Stimulated activated CD8-positive, alpha-beta memory T cell treated with anti-CD3 and anti-CD28 coated beads, Interleukin-7, amount 100 ng/mL, for 48 hours (primary cell): ENCODE measurements at places on chromosomes 4 and X.

GRCh38 chr4:143858456-143858855, 46.9 kb downstream of the GYPE start:
- no peak for DNase-seq

DNA sequence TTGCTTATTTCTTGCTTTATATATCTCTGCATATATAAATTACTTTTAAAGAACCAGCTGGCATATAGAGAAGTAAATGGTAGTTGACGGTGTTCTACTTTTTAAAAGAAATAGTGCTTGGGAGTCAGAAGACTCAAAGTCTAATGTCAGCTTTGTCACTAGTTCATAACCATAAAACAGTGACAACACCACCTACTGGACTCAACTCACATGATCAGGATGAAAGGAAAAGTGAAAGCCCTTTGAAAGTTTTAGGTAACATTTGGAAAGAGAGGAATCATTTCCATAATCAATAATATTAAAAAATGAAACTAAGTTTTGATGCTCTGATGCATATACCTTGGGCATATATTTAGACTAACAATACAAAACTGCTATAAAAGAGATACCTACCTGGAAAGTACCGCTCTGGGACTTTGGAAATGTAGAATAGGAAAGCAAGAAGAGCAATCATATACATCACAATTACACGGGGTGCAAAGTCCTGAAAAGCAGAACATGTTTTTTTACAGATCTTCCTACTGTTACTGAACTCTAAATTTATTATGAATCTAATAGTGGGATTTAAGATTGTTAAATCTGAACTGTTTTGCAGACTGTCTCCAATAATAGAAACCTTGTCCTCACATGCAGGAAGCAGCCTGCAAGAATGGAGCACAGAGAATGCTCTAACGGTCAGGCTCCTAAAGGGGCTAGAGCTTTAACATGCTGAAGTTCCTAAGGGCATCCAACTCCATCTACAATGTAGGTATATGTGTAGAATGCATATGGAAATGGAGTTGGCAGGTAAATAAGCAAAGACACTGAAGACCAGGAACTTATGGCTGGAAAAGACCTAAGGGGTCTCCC, 15.6 kb downstream of the PAQR3 start:
- no peak for DNase-seq

- no peak for DNase-seq
Measured at GRCh38 chrX:131217989-131218388, 71.1 kb downstream of the IGSF1 start.

DNA sequence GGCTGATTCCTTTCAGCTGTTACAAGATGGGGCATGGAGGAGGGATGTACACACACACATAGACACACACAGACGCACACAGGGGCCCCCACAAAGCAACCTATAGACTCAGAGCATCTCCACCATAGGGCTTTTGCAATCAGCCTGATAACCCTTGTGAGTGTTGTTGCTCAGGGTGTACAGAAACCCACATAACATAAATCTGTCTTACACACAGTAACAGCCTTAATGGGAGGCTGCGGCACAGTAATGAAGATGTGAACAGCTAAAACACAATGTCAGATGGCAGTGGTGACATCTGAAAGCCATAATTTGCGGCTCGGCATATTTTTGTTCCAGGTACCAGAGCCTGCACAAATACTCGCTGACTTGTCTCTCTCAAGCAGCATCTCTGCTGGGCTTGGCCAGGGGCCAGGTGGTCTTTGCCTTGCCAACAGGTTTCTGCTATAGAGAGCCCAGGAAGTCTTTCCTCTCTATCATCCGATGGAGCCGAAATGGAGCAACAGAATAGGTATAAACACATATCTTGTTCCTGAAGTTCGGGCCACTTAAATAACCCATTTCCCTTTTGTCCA, 357.2 kb upstream of the GATB start:
- DNase-seq = no peak

DNA sequence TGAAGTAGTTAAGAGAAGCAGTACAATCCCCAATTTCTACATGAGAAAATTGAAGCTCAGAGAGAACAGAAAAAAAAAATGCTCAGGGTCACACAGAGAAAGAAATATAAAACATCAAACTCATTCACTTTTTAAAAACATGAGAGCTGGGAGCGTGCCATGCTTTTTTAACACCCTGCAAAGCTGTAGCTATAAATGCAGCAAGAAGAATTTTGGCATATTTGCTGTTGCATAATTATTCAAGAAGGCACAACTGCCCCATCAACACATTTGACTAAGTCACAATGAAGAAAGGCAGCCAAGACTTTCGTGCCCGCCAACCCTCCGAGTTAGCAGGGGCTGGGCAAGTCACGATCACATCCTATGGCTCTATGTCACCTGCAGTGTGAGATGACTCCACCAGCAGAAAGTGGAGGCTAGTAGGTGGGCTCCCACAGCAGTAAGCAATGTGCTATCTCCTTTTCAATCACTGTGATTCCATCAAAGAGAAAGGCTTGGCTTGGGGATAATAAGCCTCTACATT, 214.8 kb downstream of the DHX15 start:
- no peak for DNase-seq

- no peak for DNase-seq
Measured at GRCh38 chr4:88702782-88703181, 5.2 kb upstream of the NAP1L5 start.

GRCh38 chr4:146235654-146236177, 21.4 kb downstream of the REELD1 start:
- DNase-seq = no peak

DNA sequence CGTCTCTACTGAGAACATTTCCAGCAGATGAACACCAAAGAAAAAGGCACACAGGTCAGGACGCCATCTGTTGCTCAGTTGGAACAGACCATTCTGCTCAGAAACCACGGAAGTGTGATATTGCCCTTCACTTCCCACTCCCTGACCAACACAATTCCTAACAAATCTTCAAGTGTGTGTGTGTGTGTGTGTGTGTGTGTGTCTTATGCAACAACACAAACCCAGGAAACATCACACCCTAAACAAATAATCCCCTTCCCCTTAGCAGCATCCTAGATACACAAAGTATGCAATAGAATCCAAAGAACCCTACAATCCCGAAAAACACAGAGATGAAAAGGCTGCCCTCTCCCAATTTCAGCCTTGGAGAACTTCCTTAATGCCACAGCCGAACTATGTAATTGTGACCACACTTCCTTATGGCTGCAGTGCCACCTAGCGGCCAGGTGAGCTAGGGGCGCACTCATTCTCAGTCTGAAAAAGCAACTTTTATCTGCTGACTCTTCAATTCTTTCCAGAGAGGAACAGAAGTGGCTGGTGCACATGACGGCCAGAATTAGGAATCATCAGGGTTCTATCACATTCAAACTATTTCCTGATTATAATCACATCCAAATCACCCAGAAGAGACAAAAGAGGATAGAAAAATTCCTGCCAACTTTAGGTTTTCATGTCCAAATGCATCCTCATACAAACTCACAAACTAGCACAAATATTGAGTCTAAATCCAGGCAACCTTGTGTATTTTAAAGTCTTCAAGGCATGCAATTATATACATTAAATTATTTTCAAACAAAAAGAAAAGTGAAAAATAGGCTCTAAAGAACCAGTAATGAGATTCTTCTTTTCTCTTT, 164.9 kb downstream of the DHX15 start:
- DNase-seq = peak; percentile 7

GRCh38 chr4:37138789-37139188, 105.8 kb upstream of the NWD2 start:
- DNase-seq = no peak

- DNase-seq = no peak
Measured at GRCh38 chr4:108210989-108211835, 42.5 kb upstream of the LEF1 start.

- DNase-seq = no peak
Measured at GRCh38 chr4:39227906-39228305, 45.6 kb downstream of the WDR19 start.

DNA sequence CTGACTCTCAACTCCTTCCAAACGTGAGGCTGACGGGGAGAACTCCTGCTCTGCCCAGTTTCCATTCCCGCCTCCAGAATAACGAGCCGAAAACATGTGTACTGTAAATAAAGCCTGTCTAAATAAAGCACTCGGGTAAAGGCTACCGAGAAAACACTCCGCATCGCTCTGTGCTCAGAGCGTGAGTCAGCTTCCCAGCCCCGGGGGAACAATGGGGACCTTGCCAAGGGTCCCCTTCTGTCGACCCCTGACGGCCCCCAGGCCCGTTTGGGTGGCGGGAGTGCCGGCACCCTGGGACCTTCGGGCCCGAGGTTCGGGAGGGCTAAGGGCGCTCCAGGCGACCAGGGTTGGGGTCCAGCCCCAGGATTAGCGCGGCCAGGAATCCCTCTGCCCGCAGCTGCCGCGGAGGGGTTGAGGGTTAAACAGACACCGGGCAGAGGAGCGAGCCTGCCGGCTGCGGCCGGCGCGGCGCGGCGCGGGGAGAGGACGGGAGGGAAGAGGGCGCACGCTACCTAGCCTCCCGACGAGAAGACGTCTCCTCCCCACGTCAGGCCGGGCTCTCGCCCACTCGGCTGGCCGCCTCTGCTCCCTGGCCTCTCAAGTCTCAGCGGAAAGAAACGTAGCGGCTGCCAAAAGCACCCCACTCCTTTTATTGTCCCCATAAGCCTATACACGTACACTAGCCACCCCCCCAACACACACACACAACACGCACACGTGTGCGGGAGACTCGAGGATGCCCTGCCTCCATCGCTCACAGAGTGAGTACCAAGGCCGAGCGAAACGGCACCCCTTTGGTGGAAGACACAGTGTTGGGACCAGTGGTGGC, 85.5 kb downstream of the BCOR start:
- no peak for DNase-seq

- DNase-seq = no peak
Measured at GRCh38 chrX:95055991-95056390, 1382.0 kb downstream of the FAM133A start.

GRCh38 chrX:110877326-110877725, 81.7 kb upstream of the CHRDL1 start:
- no peak for DNase-seq

GRCh38 chrX:41116948-41117347, 31.7 kb downstream of the USP9X start:
- no peak for DNase-seq

DNA sequence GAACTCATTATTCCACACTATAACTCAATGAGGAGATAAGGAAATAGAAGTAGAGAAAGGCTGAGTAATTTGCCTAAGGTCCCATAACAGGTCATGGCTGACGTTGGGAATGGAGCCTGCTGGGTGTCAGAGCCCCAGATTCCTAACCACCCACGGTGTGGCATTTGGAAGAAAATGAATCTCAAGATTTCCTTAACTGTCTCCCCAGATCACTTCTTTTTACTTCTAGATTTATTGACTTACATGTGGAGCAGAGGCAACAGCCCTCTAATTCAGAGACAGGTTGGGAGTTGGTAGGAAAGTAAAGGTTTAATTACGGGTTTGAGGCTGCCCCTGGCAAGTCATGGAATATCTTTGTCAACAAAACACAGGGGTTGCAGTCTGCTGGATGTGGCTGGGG, 134.0 kb downstream of the ARHGAP10 start:
- DNase-seq = no peak

DNA sequence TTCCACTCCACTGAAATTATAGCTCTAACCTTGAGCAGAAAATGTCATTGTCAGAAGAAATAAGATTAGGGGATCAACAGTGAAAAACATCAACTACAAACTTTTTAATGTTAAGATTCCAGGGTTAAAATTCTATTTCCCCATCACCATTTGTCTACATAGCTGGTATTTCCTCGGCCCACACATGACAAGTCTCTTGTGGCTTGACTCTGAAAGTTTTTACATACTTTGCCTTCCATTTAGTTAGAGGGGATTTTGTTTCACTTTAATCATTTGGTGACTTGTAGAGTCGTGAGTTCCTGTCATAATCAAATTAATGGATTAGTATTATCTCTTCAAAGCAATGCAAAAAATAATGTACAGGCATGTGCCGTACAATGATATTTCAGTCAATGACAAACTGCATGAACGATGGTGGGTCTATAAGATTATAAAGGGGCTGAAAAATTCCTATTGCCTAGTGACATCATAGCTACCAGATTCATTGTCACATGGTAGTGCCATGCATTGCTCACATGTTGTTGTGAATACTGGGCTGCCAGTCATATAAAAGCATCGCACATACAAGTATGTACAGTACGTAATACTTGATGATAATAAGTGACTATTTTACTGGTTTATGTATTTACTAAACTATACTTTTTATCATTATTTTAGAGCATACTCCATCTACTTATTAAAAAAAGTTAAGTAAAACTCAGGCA, 72.0 kb downstream of the ING2 start:
- no peak for DNase-seq

- no peak for DNase-seq
Measured at GRCh38 chr4:1474126-1475090, 68.2 kb upstream of the NKX1-1 start.

DNA sequence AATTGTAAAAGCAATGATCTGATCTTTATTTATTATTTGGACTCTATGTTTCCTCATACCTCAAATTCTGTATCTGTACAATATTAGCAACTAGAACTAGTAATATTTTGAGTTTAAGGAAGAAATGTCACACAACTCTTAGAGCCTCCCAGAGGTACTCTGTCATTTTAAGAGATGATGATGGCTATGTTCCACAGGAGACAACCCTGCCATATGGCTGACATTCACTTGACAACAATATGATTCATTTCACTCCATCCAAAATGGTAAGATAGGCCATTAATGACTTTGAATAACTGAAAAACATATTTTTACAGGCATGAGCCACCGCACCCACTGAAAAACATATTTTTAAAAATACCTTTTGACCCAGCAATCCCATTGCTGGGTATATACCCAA, 190.3 kb downstream of the MAML3 start:
- DNase-seq = no peak

- DNase-seq = no peak
Measured at GRCh38 chrX:40144576-40144975, 46.8 kb upstream of the BCOR start.

- DNase-seq = no peak
Measured at GRCh38 chr4:42633605-42634388, 23.1 kb downstream of the ATP8A1 start.

DNA sequence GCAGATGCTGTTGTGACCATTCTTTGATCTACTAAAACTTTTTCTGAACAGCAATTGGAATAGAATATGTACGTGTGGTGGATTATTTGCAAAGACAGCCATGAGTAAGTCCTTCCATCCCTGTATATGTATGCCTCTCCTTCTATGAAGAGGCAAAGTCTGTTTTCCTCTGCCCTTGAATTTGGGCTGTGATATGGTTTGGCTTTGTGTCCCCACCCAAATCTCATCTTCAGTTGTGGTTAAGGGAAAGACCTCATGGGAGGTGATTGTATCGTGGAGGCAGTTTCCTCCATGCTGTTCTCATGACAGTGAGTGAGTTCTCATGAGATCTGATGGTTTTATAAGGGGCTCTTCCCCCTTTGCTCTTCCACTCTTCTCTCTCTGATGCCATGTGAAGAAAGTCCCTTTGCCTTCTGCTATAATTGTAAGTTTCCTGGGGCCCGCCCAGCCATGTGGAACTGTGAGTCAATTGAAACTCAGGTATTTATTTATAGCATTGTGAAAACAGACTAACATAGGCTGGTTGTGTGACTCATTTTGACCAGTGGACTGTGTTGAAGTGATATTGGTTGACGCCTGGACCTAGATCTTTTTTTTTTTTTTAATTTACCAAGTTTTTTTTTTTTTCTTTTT, 108.3 kb upstream of the CAMK2D start:
- peak; percentile 40 for DNase-seq

GRCh38 chrX:426881-427280, 40.2 kb upstream of the PPP2R3B start:
- no peak for DNase-seq
